Suprapubic skin (tissue), 4 donors: ENCODE measurements at places on chromosomes 2 and 18.

- no peak for DNase-seq
Measured at GRCh38 chr2:238389988-238390589, 36.6 kb upstream of the ASB1 start.

GRCh38 chr2:30621836-30622235 lies 174.8 kb downstream of the LCLAT1 start:
- DNase-seq, result no peak

DNA sequence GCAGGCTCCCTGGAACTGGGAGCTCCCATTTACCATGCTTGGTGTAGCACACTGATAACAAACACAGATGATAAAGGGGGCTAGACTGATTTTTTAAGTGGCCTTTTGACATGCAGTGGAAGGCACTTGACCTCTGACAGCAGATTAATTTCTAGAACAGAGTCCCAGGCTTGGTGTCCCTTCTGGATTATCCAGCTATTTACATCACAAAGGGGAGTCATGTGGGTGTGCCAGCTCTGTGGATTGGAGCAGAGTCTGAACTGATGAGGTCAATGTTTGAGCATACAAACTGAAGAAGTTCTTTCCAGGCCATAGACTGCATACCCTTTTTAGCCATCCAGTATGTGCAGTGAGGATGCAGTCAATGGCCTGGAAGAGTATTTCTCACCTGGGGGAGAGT lies 31.5 kb upstream of the SIX2 start:
- no peak for DNase-seq

GRCh38 chr18:6564950-6565814 lies 150.5 kb upstream of the L3MBTL4 start:
- DNase-seq, result no peak

DNA sequence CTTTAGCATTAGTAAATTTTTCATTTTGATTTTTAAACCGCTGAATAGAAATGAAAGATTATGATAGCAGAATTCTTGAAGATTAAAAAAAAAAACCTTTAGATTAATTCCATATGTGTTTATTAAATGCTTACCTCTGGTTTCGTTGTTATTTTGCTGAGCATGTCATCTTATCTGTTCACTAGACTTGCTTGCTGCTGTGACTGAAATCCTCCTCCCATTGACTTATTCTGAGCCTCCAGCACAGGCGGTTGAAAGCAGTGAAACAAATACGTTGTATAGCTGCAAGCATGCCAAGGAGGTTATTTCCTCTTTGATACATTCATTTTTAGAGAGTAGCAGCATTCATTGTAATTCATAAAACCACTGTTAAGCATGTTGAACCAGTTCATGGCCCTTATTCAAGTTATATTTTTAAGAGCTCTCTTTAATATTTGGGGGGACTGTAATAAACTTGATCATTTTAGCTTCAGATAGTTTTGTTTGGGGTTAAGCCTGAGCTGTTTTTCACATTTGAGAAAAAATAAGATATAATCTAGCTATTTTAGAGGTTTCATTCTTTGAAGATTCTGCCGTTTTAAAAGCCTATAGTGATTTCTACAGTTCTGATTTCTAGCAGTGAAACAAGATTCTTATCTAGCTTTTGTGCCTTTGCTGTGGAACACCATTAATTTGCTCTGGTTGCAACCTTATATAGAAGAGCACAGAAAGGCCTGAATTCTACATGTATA lies at the start of gene HTR2B:
HTR2B (minus strand) TSS at position 205 of the 731 bp plus-strand sequence. CDS start 1,278 bp downstream, outside the sequence.
- DNase-seq, result no peak

- DNase-seq, result no peak
Measured at GRCh38 chr2:59578349-59578748, 975.1 kb downstream of the BCL11A start.

DNA sequence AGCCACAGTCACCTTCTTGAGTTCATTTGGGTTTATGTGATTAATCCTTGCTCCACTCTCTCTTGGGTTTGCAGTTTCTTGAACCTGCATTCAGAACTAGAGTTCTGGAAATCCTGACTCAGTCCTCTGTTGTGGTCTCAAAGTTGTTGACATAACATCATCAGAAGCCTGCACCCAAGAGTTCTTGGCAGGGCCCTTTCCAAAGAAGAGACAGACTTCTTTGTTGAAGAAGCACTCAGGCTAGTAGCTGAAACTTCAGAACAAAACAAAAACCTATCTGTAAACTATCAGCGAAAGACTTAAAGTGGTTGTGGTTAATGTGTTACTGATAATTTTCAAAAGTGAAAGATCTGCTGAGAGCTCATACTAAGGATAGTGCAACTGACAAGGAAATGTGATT lies 120.8 kb downstream of the FAM168B start:
- DNase-seq, result no peak

GRCh38 chr2:33011941-33012340 lies 65.2 kb downstream of the LTBP1 start:
- no peak for DNase-seq

GRCh38 chr2:238997137-238997390 lies 149.2 kb downstream of the TWIST2 start:
- DNase-seq, result no peak

DNA sequence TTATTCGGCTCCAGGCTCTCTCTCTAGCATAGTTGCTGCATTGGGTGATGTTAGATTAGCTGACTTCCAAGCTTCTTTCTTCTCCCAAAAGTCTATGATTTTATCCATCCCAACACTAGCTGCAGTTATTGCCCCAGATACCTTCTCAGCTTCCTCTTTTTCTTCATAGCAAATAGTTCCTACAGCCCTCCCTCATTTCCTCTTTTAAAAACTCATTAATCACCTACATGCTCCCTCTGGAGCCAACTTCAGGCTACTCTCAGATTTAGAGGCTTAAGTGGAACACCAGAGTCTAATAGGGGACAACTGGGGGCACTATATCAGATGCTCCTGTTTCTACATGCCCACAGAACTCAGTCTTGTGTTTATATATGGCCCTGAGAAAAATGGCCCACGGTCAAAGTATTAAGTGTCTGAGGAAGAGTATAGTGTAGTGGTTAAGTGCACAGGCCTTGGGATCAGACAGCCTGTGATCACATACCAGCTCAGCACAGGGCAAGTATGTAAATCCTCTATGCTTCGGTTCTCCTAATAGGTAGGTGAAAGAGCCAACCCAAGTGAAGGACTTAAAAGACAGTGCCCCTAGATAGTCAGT lies 241.9 kb upstream of the SLC14A2 start:
- no peak for DNase-seq
